ENCODE measurements at places on chromosomes 11 and 22.

DNA sequence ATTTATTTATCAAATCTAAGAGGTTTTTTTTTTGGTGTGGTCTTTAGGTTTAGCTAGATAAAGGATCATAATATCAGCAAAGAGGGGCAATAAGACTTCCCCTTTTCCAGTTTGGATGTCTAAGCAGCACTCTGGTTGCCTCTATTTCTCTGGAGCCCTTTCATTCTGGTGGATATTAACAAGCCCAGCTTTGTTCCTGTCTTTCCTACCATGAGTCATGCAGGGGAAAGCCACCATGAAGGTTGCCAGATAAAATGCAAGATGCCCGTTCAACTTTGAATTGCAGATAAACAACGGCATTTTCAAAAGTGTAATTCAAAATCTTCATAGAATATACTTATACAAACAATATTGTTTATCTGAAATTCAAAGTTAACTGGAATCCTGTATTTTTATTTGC is 143.6 kb downstream of the ADAMTS15 start:
- no peak for DNase-seq

DNA sequence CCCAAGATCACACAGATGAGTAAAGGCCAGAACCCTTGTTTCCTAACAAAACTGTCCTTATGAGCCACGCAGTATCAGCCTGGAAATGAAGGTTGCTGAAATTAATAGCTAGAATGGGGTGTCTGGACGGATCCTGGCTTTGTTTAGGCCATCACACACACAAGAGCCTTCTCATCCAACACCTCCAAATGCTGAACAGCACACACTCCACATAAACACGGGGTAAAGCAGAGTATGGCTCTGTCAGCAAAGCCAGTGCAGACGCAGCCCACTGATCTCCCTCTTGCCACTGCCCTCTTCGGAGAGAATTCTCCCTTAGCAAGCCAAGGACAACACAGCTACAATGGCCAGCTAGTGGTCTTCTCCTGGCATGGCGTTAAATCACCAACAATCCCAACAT is 392.6 kb upstream of the SYN3 start:
- no peak for DNase-seq

GRCh38 chr11:75635066-75635862 is 33.6 kb downstream of the MAP6 start:
- DNase-seq = no peak

DNA sequence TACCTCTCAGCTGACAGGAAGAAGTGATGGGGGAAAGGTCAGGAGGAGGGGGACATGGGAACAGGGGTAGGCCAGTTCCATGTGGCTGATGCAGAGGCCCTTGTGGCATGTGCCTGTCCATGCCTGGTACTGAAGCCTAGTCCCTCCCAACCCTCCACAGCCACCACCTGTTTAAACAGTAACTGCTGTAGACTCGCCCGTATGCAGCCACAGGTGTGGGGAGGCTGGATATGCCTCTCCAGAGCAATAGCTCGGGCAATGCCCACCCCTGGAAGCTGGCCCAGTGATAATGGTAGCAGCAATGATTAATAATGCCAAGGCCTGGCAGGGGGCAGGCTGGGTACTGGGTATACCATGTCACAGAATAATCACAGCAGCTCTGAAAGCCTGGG is 2.3 kb downstream of the SMTN start:
- no peak for DNase-seq

DNA sequence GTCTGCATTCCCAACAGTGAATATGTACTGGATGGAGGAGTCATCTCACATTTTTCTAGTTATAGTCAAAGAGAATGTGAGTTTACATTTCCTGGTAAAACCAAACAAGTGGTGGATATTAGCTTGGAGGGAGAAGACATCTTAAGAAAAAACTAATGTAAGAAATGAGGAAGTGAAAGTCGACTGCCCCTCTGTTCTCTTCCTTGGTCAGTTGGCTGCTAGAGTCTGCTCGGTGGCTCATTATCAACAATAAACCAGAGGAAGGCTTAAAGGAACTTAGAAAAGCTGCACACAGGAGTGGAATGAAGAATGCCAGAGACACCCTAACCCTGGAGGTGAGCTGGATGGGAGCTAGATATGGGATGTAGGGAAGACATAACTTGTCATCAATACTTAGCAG is 5.8 kb downstream of the SLC22A9 start:
- DNase-seq = peak; percentile 79

DNA sequence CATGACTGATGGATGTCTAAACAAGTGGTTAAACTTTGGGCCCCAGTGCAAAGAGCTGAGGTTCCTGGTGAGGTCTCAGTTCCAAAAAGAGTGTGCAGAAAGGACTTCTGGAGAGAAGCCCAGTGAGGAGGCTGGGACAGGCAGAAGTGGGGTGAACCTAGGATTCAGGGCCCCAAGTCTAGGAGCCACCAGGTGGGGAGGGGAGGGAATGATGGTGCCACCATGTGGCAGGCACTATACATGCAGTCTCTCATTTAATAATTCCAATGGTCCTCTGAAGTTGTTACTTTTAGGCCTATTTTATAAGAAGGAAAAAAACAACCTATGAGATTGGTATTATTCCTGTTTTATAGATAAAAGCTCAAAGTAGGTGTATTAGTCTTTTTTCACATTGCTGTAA is 102.0 kb downstream of the INSC start:
- peak; percentile 2 for DNase-seq

- no peak for DNase-seq
Observed at GRCh38 chr11:83744620-83745192, 458.5 kb upstream of the CCDC90B start.

GRCh38 chr22:20549232-20549841 is 41.9 kb downstream of the MED15 start:
- DNase-seq = no peak

DNA sequence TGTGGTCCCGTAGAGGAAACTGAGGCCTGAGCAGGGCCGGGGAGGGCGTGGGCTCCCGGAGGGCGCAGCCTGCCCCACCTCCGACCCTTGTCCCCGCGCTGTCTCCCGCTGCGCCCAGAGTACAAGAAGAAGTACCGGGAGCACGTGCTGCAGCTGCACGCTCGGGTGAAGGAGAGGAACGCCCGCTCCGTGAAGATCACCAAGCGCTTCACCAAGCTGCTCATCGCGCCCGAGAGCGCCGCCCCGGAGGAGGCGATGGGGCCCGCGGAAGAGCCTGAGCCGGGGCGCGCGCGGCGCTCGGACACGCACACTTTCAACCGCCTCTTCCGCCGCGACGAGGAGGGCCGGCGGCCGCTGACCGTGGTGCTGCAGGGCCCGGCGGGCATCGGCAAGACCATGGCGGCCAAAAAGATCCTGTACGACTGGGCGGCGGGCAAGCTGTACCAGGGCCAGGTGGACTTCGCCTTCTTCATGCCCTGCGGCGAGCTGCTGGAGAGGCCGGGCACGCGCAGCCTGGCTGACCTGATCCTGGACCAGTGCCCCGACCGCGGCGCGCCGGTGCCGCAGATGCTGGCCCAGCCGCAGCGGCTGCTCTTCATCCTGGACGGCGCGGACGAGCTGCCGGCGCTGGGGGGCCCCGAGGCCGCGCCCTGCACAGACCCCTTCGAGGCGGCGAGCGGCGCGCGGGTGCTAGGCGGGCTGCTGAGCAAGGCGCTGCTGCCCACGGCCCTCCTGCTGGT is 1.9 kb downstream of the NLRP6 start:
- no peak for DNase-seq

DNA sequence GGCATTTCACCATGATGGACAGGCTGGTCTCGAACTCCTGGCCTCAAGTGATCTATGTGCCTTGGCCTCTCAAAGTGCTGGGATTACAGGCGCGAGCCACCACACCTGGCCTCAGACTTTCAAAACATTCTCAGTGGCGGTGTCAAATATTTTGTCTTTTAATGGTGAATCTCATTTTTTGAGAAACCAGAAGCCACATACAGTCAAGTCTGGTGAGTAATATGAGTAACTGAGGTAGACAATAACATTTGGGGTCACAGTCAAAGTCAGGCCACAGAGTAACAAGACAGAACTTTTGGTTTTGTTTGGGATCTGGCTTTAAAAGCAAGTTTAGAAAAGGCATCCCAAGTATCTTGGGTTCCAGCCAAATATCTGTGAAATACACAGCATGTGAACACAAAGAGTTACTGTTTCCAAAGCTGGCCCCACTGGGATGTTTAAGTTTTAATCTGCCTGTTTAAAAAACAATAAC is 5.6 kb upstream of the TMA7B start:
- DNase-seq = no peak

- DNase-seq = no peak
Observed at GRCh38 chr11:112770487-112770886, 190.7 kb upstream of the NCAM1 start.

DNA sequence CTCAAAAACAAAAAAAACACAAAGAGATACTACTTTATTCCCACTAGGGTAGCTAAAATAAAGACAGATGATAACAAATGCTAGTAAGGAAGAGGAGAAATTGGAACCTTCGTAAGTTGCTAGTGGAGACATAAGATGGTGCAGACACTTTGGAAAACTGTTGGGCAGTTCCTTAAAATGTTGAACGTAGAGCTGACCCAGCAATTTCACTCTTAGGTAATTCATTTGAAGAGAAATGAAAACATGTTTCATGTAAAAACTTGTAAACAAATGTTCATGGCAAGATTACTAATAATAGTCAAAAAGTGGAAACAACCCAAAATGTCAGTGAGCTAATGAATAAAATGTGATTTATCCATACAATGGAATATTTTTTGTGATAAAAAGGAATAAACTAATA is 29.2 kb upstream of the ACAT1 start:
- DNase-seq = no peak

- DNase-seq = peak; percentile 91
Observed at GRCh38 chr11:7512525-7513233, 1.1 kb upstream of the PPFIBP2 start.

GRCh38 chr11:115168229-115168671 is 336.0 kb downstream of the CADM1 start:
- no peak for DNase-seq

GRCh38 chr11:68012044-68012842 is 2.1 kb downstream of the ALDH3B1 start:
- DNase-seq = no peak

- DNase-seq = no peak
Observed at GRCh38 chr11:8202516-8203413, 33.9 kb upstream of the RIC3 start.

DNA sequence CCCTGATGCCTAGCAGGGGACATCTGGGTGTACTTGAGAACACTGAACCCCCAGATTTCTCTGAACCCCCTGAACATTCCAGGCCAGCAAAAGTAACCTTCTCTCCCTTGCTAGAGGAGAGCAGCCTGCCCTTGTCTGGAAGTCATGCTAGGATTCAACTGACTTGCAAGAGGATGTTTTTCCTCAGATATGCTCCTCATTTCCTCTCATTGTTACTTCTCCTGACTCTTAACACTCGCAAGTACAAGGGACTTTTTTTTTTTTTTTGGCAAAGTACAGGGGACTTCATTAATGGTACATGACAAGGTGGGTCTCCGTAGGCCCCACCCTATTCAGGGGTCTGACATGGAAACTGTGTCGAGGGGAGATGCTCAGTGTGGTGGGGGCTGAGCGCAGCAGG is 6.3 kb upstream of the MCHR1 start:
- DNase-seq = no peak

- no peak for DNase-seq
Observed at GRCh38 chr22:39317775-39318506, 1.5 kb downstream of the RPL3 start.

DNA sequence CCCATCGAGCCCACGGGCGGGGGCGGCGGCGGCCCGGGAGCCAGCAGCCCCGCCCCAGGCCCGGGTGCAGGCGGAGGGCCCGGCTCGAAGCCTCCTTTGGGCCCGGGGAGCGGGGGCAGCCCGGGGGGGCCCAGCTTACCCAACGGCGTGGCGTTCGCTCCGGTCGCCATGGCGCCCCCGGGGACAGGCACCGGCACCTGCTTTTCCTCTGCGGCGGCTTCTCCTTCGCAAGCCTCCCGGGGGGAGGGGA is 194 bp downstream of the SF1 start:
- no peak for DNase-seq

DNA sequence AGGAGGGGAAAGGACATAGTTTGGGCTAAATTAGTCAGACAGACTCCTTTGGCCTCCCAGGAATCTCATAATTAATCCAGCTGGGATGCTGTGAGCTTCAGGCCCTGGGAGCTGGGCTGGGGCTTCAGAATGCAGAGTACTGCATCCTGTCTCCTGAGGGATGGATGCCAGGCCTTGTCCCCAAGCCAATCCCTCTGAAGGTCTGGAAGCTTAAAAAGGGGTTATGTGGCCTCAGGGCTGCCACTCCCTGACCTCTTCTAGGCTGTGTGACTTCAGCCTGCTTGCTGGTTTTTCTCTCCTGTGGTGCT is 6.9 kb upstream of the LRRC32 start:
- DNase-seq = no peak

GRCh38 chr11:96235751-96236150 is 107.2 kb downstream of the MAML2 start:
- DNase-seq = no peak

GRCh38 chr11:5280582-5281102 is 10.9 kb upstream of the HBE1 start:
- peak; percentile 89 for DNase-seq

DNA sequence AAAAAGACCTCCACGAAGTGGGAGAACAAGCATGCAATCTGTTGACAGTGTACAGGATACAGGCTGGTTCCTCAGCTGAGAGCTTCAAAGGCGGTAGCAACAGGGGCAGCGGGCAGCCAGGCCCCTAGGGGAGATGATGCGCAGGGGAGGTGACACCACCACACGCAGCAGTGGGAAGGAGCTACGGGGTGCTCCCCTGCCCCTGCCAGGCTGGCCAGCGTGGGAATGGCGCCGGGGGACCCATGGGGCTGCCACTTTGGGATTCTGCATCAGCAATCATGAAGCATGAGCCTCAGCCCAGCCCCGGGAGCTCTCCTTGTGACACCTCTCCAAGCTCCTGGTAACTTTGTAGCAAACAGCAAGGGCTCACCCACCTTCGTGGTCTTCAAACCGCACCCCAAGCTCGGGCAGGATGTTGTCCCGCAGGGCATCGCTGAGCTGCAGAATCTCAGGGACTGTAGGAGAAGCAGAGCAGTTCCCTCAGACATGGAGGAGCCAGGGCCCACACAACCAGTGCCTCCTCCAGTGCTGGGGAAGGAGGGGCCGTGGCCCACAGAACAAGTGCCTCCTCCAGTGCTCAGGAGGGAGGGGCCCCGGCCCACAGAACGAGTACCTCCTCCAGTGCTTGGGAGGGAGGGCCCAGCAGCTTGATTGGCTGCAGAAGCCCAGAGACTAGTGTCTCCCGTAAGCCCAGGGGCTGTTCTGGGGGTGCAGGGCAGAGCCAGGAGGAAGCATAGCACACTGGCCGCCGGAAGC is 14.6 kb upstream of the NAP1L4 start:
- DNase-seq = peak; percentile 22

GRCh38 chr22:50713008-50713385 is 25.0 kb upstream of the ACR start:
- no peak for DNase-seq

GRCh38 chr22:35209203-35209602 is 48.1 kb upstream of the HMGXB4 start:
- no peak for DNase-seq

- no peak for DNase-seq
Observed at GRCh38 chr22:45999379-45999971, 22.5 kb upstream of the WNT7B start.

- DNase-seq = no peak
Observed at GRCh38 chr11:36123336-36124101, 165.7 kb downstream of the COMMD9 start.

- peak; percentile 28 for DNase-seq
Observed at GRCh38 chr11:19374151-19374569, 133.4 kb upstream of the E2F8 start.

GRCh38 chr11:61585115-61585514 is 4.2 kb upstream of the SYT7 start:
- no peak for DNase-seq

- peak; percentile 82 for DNase-seq
Observed at GRCh38 chr11:72223615-72224563, 678 bp upstream of the INPPL1 start.

GRCh38 chr11:62664405-62665074 is 470 bp downstream of the C11orf98 start:
- peak; percentile 80 for DNase-seq
